ENCODE measurements at places on chromosomes 12 and 14.

DNA sequence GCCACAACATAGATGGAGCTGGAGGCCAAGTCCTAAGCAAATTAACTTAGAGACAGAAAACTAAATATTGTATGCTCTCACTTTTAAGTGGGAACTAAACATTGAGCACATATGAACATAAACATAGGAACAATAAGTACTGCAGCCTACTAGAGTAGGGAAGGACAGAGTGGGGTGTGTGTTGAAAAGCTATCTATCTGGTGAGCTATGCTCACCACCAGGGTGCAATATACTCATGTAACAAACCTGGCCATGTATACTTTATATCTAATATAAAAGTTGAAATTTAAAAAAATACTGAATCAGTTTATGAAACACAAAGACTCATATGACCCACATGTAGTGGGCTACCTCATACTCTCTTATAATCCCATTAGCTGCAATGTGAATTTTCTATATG is 1305.0 kb downstream of the LRFN5 start:
- no peak for DNase-seq

- DNase-seq = peak; percentile 9
Observed at GRCh38 chr12:74415633-74416032, 122.0 kb upstream of the ATXN7L3B start.

DNA sequence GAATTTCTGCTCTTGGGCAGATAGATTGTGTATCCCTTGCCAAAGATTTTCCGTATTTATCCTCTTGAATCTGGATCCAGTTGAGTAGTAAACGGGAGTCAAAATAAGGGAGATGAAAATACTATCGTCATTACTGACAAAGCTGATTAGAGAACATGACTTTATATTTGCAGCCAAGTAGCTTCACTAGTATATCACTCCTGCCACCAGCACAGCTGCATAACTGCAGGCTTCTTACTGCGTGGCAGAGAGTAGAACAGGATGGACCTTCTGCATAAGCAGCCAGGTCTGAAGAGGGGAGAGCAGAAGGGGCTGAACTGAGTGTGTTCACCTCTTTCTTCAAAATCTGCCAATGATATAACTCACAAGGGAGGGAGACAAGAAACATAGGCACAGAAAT is 283.7 kb downstream of the FBXL14 start:
- no peak for DNase-seq

DNA sequence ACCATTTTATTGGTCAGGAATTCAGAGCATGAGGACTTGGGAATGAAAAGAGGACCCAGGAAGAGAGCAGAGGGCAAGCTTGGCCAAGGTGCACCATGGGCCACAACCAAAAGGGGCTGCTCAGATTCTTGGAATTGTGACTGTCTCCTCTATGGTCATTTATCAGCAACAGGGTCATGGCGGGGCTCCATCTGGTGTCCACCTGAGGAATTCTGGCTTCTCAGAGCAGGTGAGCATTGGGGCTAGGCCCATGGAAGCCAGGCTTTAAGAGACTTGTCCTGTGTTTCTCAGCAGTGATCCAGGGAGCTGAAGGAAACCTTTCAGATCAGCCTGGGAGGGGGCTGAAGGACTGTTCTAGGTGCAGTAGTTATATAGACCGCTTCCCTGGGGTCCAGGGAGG is 2.6 kb upstream of the RIN3 start:
- no peak for DNase-seq

- DNase-seq = no peak
Observed at GRCh38 chr14:88380405-88380804, 5.1 kb upstream of the SPATA7 start.

DNA sequence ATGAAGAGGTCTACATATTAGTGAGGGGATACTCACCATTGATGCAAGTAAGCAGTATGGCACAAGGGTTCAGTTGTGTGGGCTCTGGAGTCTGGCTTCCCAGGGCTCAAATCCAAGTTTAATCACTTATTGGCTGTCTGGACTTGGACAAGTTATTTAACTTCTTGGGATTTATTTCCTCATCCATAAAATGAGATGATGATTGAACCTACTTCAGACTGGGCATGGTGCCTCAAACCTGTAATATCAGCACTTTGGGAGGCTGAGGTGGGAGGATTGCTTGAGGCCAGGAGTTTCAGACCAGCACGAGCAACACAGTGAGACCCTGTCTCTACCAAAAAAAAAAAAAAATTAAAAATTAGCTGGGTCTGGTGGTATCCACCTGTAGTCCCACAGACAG is 67.9 kb downstream of the KCNK10 start:
- no peak for DNase-seq

GRCh38 chr12:31765931-31766330 is 37.1 kb upstream of the AMN1 start:
- no peak for DNase-seq

DNA sequence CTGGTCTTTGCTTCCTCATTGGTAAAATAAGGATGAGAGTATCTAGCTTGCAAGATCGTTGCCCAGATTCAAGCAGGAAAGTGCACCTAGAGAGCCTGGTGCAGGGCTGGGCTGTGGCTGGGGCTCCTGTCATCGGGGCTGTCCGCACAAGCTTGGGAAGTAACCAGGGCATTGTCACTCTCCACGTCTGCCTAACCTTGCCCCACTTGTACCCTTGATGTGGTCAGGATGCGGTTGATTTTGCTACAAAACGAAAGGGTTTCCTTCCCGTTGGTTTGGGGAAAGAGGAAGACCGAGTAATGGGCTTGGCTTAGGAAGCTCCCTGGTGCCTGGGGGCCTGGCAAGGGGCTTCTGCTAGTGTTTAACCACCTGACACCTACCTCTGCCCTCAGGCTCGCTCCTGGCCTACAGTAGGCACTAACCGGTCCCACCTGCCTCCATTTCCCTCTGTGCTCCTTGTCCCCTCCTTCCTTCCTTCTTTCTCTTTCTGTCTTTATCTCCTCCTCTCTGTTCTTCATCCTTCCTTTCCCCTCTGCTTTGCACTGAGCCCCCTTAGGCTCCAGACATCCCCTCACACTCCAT is 21.8 kb downstream of the MVK start:
- no peak for DNase-seq

- DNase-seq = no peak
Observed at GRCh38 chr12:58463051-58463450, 457.3 kb downstream of the LRIG3 start.

DNA sequence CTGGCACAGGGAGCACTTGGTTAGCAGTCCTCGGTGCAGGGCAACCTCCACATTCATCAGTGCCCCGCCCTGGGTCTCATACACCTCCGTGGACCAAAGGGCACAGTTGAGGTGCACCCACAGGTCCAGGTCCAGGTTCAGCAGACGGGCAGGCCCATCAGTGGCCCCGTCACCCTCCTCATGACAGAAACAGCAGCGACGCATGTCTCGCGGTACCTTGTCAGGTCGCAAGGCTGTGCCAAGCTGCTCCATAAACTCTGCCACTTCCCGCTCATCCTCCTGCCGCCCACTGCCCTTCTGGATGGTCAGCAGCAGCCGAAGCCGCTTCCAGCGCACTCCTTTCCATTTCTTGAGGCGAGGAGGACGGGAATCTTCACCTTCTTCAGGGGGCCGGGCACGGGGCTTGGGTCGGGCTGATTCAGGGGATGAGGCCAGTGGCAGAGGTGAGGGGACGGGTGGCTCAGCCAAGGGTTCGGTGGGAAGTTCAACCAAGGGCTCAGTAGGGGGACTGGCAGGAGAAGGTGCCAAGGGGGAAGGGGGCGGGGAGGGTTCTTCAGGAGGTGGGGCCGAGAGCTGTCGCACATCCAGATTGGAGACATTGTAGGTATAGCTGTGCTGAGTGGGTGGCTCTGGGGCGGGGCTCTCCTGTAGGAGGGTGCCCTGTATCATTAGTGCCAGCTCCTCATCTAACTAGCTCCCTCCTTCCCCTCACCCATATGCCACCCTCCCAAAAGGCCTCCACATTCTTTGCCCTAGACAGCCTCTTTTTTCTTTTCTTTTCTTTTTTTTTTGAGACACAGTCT is 8.3 kb upstream of the PRKAG1 start:
- DNase-seq = no peak

DNA sequence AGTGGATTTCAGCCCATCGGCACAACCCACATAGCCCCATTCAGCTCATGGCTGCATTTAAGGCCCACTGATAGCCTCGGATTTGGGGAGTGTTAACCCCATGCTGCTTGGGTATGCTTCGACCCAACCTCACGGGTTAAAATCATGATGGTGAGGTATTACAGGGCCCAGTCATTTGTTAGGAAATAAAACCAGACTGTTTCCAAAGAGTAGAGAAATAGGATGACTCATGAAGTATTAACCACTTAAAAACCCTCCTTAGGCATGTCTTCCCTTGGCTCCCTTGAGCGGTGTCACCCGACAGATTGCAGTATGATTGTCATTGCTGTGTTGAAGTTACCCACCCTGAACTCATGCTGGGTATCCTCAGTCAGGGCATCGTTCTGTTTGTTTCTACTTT is 289.1 kb downstream of the CACNA1C start:
- peak; percentile 67 for DNase-seq

DNA sequence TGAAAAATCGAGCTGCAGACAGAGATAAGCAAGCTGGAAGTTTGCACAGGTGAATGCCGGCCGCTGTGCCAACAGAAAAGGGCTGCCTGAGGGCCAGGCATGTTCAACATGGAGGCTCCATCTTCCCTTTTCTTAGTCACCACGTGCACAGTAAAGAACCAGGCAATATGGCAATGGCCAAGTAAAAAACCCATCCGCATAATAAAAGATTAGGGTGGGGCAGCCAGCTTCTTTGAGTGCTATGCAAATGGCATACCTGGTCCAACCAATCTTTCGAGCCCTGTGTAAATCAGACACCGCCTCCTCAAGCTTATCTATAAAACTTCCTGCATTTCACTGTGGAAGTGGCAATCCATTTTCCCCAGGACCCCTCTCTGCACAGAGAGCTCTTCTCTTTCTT is 16.7 kb downstream of the PNP start:
- no peak for DNase-seq

- DNase-seq = no peak
Observed at GRCh38 chr12:91974541-91975085, 171.0 kb downstream of the BTG1 start.

DNA sequence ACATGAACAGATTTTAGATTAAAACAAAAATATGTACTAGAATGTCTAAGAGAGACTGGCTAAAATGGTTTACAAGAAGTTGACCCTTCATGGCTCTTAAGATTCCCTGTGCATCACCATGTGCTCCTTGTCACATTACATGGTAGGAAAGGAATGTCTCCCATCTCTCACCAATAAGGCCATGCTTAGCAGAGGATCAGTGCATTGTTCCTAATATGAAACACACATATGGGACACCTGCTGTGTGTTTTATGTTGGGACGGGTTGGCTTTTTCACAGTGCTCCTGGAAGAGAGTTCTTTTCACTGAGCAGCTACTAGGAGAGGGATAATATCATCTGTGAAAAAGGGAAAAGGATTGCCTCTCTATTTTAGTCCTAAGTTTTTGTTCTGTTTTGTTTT is 9.6 kb downstream of the PFKM start:
- DNase-seq = no peak

DNA sequence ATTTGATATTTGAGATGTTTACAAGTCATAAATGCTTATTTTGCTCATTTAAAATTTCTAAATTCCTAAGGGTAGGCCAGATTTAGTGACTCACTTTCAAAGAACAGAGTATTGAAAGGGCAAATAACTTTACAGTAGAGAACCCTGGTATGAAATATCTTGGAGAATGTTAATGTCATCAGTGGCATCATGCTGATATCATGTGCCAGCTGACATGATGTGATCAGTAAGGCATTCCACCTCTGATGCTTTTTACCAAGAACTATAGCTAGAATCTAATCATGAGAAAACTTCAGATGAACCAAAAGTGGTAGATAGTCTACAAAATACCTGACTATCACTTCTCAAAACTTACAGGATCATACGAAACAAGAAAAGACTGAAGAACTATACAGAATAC is 2.9 kb upstream of the FLRT2 start:
- DNase-seq = peak; percentile 80

DNA sequence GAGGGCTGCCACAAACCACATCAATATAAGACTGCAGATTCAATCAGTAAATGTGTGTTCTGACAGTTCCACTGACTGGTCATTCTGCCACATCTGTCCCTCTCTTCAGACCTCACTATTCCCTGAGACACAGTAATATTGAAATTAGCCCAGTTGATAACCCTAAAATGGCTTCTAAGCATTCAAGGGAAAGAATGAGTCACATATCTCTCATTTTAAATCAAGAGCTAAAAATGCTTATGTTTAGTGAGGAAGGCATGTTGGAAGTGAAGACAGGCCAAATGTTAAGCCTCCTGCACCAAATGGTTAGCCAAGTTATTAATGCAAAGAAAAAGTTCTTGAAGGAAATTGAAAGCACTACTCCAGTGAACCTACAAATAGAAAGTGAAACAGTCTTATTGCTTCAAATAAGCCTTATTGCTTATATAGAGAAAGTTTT is 24.5 kb upstream of the KIF21A start:
- peak; percentile 3 for DNase-seq

DNA sequence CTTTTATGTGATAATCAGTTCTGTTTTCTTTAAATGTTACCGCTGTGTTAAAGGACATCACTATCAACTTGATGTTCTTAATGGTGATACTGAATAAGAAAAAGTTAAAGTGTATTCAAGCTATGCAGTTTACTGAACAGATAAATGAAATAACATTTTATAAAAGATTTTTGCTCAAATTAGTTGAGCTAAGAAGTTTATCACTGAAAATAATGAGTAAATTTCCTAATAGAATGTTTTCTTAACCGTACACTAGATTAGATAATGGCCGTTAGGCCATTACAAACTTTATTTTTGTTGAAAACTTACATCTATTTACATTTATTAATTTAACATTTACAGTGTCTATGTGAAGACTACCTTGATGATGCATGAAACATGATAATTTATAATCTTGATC is 25.0 kb downstream of the ATF7IP start:
- DNase-seq = no peak

DNA sequence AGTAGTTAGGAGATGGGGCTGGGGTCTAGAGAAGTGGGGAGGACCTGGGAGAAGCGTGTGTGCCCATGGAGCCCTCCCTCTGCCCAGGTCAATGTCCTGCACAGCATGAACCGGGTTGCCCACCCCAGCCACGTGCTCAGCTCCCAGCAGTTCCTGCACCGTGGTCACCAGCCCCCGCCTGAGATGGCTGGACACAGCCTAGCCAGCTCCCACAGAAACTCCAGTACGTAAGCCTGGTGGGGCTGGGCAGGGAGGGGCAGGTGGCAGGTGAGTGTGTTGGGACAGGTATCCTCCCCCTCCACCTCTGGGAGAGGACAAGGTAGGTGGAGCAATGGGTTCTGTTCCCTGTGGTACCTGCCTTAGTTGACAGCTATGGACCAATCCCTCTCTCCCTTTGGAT is 20.7 kb downstream of the CLSTN3 start:
- DNase-seq = no peak

GRCh38 chr12:97194546-97194945 is 268.1 kb upstream of the RMST start:
- DNase-seq = no peak

- peak; percentile 51 for DNase-seq
Observed at GRCh38 chr14:54621686-54622085, 54.8 kb downstream of the SAMD4A start.

DNA sequence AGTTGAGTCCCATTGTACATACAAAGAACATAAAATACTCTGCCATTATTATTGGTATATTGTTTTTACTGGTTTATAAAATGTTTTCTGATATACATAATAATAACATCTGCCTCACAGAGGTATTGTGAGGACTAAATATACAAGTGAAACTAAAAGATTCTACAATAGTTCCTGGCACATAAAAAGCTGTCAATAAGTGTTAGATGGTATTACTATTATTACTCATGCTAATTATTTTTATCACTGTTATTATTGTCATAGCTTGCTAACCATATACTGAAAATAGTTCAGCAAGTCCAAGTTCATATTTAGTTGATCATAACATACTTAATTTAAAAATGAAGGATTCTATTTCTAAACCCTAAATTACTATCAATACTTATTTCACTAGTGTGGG is 34.4 kb downstream of the BTG1 start:
- no peak for DNase-seq

Measured in LHCN-M2 (cell line).